OCI-M1 (cell line): ENCODE measurements at places on chromosomes 13 and 19.

GRCh38 chr19:8302357-8302691 is 5.8 kb downstream of the CD320 start:
- DNase-seq: no peak

GRCh38 chr13:55199134-55199533 is 1941.6 kb upstream of the PRR20A start:
- DNase-seq: peak; percentile 37

- no peak for DNase-seq
These were observed 183.9 kb upstream of the CSNK1A1L start for GRCh38 chr13:37289212-37289935.

GRCh38 chr19:54875506-54875905 is 1.5 kb downstream of the FCAR start:
- DNase-seq: peak; percentile 12
